Lower lobe of right lung (tissue), 2 donors: ENCODE measurements at places on chromosomes 4 and X. TPM values are rescaled to one million over a fixed set of nuclear protein-coding genes. Genes with fewer than 3 reads are reported as not detected.

The TMEM154 gene
- total RNA-seq = 19.6 TPM

The VCX gene
- not detected for total RNA-seq

The DDIT4L gene
- total RNA-seq = 0.92 TPM

DNA sequence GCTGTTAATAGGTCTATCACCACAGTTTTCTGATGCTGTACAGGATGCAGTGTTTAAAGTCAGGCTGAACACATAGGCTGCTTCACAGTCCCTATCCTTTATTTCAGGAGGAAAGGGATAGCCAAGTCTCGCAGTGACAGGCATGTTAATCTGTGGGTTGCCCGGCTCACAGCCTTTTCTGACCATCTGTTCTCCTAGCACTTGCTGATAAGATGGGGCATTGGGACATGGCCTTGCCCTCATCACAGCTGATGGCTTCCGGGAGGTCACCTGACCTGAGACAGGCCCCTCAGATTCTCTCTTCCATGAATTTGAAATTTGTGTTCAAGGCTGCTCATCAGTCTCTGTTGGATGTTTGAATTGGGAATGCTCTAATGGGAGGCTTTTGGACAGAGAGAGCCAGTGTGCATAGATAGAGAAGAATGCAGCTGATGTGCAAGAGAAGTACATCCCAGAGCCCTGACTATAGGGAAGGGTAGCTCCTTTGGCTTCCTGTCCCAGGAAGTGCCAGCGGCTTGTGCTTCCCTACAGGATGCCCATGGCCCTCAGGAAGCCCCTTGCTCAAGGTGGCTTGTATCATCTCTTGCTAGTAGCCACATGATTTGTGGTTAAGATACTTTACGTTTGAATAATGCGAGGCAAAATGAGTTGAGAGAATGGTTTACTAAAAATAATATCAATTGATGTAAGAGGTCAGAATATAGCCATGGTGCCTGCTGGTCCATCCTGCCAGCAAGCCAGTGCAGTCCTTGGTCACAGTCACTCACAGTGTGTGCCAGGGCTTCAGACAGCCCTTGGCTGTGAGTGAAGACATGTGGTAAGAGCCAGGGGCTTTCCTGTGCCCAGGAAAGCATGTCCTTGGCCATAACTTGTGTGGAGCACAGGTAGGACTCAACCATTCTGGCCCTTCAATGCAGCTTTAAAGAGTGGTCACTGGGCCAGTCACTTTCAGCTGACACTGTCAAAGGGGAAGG lies 88.6 kb downstream of the TSPAN7 start:
- H3K27ac ChIP-seq = no peak overlapping the region
- no peaks in the 10 kb centered on the region for H3K4me1 ChIP-seq
- DNase-seq = no peak
- no peaks in the 10 kb centered on the region for H3K36me3 ChIP-seq
- H3K27me3 ChIP-seq = no peaks in the 10 kb centered on the region

- DNase-seq = no peak
- no peaks in the 10 kb centered on the region for H3K36me3 ChIP-seq
- no peak overlapping the region for H3K4me3 ChIP-seq
- H3K4me1 ChIP-seq = no peaks in the 10 kb centered on the region
- no peaks in the 10 kb centered on the region for H3K27me3 ChIP-seq
These were observed 96.3 kb downstream of the COL4A6 start for GRCh38 chrX:108341947-108342346.

- H3K4me1 ChIP-seq = peaks cover 15% of the 10 kb centered on the region
- no peak overlapping the region for H3K4me3 ChIP-seq
- DNase-seq = no peak
- H3K27me3 ChIP-seq = no peaks in the 10 kb centered on the region
- no peak overlapping the region for H3K27ac ChIP-seq
These were observed 101.3 kb downstream of the TBL1X start for GRCh38 chrX:9566150-9566621.

GRCh38 chr4:148016063-148016637 lies 284.3 kb downstream of the ARHGAP10 start:
- no peak overlapping the region for H3K27ac ChIP-seq
- DNase-seq = no peak
- H3K27me3 ChIP-seq = no peaks in the 10 kb centered on the region
- H3K4me1 ChIP-seq = peaks cover 19% of the 10 kb centered on the region
- H3K4me3 ChIP-seq = no peak overlapping the region

GRCh38 chr4:32148111-32148666 lies 1428.0 kb downstream of the PCDH7 start:
- H3K36me3 ChIP-seq = no peaks in the 10 kb centered on the region
- H3K4me1 ChIP-seq = no peaks in the 10 kb centered on the region
- H3K4me3 ChIP-seq = no peak overlapping the region
- DNase-seq = no peak
- H3K27me3 ChIP-seq = no peaks in the 10 kb centered on the region
- H3K27ac ChIP-seq = no peak overlapping the region

GRCh38 chr4:146224326-146224966 lies 10.1 kb downstream of the REELD1 start:
- no peaks in the 10 kb centered on the region for H3K27me3 ChIP-seq
- H3K27ac ChIP-seq = no peak overlapping the region
- H3K4me1 ChIP-seq = no peaks in the 10 kb centered on the region
- H3K4me3 ChIP-seq = no peak overlapping the region
- no peaks in the 10 kb centered on the region for H3K36me3 ChIP-seq
- no peak for DNase-seq

DNA sequence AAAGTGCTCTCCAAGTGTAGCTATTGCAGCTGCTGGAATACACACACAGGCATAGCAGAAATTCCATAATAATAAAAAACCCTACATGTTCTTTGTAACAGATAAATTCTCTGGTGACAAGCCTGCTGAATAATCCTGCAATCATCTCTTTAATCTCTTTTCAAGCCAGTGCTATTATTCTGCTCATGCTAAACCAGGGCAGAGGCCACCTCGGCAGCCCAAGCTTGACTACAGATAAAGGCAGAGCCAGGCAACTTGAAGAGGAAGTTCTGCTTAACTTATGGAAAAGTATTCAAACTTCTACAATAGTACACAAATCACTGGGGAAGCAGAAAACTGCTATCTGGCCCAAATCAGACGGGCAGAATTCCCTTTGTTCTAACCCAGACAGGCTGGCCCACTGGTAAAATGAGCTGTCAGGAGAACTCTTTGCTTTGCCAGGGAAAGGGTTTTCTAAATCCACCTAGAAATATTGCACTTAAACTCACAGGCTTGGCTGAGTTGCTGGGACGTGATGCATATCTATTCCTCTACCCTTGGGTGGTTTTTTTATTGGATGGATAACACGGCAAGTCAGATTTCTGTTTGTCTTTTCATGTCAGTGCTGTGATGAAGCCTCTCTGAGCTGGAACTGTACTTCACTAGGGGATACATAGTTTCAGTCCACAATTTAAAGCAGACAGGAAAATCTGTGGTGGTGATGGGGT lies 70.5 kb downstream of the GATB start:
- no peak overlapping the region for H3K4me3 ChIP-seq
- no peak for DNase-seq
- peaks cover 20% of the 10 kb centered on the region for H3K4me1 ChIP-seq
- H3K27ac ChIP-seq = no peak overlapping the region
- H3K27me3 ChIP-seq = no peaks in the 10 kb centered on the region
- peaks cover 5% of the 10 kb centered on the region for H3K36me3 ChIP-seq

GRCh38 chr4:23839279-23839678 lies 50.6 kb downstream of the PPARGC1A start:
- H3K4me3 ChIP-seq = no peak overlapping the region
- H3K36me3 ChIP-seq = no peaks in the 10 kb centered on the region
- H3K4me1 ChIP-seq = no peaks in the 10 kb centered on the region
- no peaks in the 10 kb centered on the region for H3K27me3 ChIP-seq

GRCh38 chr4:156228676-156229075 lies 275.0 kb upstream of the CTSO start:
- H3K27ac ChIP-seq = no peak overlapping the region
- H3K4me1 ChIP-seq = no peaks in the 10 kb centered on the region
- H3K27me3 ChIP-seq = no peaks in the 10 kb centered on the region
- no peak overlapping the region for H3K4me3 ChIP-seq
- DNase-seq = no peak
